ENCODE measurements at places on chromosomes 4 and X.

- DNase-seq: peak; percentile 66
Measured at GRCh38 chrX:124406294-124407014, 60.1 kb downstream of the SH2D1A start.

DNA sequence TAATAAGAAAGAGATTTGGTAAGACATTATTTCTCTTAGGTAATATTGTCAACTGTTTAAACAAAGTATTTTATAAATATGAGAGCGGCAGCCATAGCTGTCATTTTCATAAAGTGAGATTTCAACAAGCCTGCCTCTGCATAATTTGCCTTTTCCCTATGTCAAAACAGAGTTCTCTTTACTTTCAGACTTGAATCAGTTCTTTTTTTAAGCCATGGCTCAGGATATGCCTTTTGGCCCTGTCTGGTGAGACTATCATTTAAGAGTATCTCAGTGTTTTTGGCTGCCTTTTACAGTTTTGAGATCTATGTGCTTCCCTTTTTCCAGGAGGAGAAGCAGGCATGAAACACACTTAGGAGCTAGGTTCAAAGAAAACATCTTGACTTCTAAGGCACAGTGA is 7.5 kb upstream of the GUCY1A1 start:
- peak; percentile 35 for DNase-seq

DNA sequence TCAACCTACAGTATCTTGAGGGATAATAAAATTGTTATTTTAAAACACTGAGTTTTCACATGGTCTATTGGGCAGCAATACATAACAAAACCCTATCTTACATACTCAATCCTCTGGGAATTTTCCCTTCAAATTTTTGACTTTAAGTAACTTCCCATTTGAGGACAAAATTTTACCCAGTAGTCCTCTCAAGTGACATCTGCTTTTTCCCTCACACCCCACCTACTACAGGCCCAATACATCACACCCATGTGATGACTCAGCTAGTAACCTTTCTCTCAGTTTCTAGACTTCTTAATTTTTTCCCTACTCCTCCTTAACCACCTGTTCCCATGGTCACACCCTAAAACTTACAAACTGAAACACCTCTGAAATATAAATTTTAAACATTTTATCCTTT is 12.2 kb upstream of the RAP1GDS1 start:
- DNase-seq: peak; percentile 32

- DNase-seq: no peak
Measured at GRCh38 chr4:88409789-88410188, 31.1 kb downstream of the HERC6 start.

GRCh38 chr4:17664755-17665154 is 50.3 kb downstream of the MED28 start:
- DNase-seq: no peak

DNA sequence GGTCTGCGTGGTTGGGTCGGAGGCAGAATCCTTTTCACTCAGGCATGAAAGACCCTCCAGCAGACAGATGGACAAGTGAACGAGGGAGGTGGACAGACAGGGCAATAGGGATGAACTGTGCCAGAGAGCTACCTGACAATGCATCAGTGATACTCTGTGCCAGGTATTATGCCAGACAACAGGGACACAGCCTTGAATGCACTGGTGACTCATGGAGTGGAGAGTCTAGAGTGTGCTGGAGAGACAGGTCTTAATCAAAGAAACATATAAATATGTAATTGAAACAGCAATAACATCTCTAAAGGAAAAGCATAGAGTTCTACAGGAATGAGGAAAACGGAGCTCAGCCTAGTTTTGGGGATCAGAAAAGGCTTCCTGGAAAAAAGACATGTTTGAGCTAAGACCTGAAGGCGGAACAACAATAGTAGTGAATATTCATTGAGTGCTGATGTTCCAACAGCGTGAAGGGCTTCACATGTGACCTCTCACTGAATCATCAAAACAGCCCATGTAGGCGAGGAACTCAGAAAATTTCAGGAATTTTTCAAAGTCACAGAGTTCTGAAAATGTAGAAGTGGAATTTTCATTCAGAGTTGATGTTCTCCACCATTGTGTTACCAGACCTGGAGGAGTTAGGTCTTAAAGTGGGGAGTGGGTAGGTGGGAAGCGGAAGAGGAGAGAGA is 20.0 kb upstream of the FGFBP2 start:
- DNase-seq: no peak

- no peak for DNase-seq
Measured at GRCh38 chrX:100417681-100418080, 7.6 kb upstream of the PCDH19 start.

DNA sequence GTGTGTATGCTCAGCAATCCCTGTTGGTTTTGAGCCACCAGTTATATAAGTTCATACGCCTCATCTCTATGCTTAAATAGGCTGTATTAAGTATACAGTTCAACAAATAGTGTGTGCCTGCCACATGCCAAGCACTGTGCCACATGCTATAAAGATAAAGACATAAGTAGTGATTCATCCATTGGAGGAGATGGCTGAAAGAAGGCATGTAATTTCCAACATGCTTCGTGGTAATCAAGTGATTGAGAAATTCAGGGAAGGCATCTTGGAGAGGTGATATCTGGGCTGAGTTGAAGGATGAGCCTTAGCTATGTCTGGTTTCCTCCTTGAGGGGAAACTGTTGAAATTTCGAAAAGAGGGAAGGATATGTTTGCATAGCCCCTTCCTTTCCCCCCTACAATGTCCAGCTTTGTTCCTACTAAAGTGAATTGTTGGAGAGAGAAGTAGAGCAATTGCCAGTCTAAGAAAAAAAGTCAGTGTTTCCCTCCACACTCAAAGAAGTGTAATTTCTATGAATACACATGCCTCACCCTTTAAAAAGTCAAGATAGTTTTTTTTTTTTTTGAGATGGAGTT is 96.5 kb downstream of the ARHGAP10 start:
- DNase-seq: no peak

- DNase-seq: no peak
Measured at GRCh38 chr4:125489952-125490690, 175.4 kb downstream of the FAT4 start.

DNA sequence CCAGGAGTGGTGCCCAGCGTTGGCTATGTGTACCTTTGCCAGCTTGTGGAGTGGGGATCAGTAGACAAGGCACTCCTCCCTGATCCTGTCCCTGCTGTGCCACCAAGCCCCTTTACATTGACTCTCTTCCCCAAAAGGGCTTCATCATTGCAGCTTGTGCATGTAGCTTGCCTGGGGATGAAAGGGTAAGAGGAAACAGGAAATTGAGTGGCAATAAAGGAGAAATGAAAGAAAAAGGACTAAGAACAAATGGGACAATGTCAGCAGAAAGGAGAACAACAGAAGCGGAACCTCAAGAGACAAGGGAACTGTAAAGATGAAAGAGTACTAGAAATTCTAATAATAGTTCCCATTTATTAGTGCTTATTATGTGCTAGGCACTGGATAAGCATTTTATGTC is 8.7 kb upstream of the IL13RA1 start:
- DNase-seq: no peak

All from MM.1S (cell line).